NB4 (cell line): ENCODE measurements at places on chromosomes 2 and 18.

DNA sequence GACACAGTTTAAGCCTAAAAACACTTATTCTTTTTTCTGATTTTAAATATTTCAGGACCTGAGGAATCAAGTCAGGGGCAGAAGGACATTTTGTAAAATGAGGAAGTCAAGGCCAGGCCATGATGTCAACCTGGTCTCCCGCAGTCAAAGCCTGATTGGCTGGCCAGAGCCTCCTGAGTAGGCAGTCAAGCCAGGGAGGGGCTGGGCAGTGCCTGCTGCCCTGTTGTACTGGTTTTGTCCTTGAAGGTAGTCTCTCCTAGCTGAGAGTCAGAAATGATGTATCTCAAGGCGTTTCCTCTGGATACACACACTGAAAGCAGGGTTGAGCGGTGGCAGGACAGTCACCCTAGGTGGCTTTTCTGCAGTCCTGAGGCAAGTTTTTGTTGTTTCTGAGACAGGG, 19.8 kb downstream of the CCT7 start:
- DNase-seq, result peak; percentile 86

GRCh38 chr2:219642069-219642454, 14.6 kb downstream of the SLC4A3 start:
- no peak for DNase-seq

DNA sequence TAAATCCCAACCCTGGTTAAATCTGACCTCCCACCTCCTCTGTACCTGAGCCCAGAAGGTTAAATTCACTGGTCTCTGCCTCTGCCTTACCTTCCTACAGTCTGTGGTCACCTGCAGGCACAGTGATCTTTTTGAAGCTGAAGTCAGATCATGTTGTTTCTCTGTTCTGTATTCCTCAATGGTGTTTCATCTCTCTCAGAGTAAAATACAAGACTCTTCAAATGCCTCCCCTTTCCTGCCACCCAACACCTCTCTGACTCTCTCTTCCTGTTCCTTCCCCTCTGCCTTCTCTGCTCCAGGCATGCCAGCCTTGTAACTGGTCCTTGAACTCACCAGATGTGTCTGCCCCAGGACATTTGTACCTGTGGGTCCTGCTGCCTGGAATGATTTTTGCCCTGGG, 219.3 kb downstream of the UXS1 start:
- no peak for DNase-seq

DNA sequence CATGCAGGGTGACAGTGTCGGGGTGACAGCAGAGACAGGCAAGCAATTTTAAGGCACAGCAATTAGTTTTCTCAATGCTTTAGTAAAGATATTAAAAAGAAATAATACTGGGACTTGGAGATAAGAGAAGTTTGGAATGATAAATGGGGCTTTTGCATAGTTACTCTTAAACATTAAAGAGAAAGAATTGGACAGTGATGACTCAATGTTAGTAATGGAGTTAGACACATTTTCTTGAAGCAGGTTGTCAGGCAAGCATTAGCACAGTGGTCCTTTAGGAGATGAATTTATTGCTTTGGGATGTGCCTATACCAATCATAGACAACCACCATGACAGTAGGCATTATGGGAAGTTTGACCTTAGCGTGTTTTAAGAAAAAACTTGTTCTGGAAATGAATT, 228.3 kb upstream of the RAB12 start:
- DNase-seq, result no peak

DNA sequence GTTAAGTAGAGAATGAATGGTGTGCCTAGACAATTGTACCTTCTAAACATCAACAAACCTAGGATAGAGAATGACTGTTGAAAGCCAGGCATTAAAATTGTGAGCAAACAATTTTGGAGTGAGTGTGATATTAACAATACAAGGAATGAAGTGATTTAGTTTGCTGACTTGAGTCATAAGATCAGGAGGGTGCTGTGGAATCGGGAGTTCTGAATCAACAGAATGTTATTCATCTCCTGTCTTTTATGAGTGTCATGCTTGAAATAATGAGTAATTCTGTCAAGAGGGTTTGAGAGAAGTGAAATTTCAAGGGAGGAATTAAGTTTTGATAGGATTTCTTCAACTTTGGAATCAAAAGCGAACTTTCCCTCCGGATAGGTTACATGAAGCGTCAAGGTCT, 214.4 kb upstream of the DSEL start:
- no peak for DNase-seq

- DNase-seq, result peak; percentile 32
Observed at GRCh38 chr2:218161644-218162043, 5.1 kb downstream of the CXCR1 start.

- no peak for DNase-seq
Observed at GRCh38 chr2:101442667-101443061, 32.2 kb downstream of the RFX8 start.

GRCh38 chr2:48543895-48544294, 13.9 kb downstream of the STON1 start:
- no peak for DNase-seq

DNA sequence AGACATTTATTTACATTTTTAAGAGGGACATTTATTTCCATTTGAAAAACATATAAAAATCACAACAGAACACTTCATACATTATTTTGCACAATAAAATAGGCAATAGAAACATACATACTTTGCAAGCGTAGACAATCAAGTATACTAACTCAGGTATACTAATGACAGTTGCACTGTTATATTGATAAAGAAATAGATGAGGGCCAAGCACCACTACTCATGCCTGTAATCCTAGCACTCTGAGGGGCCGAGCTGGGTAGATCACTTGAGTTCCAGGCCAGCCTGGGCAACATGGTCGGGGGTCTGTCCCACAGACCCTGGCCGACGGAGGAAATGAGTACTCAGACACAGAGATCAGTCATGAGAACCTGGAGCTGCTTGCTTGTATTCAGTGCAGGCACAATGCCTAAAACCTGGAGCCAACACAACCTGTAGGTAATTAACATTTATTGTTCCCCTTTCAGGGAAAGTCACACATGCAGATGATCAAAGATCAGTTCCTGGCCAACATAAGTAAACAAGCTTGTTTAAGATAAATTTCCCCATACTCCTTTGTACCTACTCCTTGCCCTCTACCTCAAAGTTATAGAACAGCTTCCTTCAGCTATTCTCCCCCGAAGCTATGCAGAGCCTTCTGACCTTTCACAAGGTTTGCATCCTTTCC, 1960.2 kb downstream of the SUCLG1 start:
- no peak for DNase-seq

GRCh38 chr2:234863043-234863934, 88.5 kb upstream of the SH3BP4 start:
- no peak for DNase-seq

- DNase-seq, result no peak
Observed at GRCh38 chr18:57982372-57983021, 61.5 kb upstream of the NEDD4L start.

GRCh38 chr2:11145350-11145749, 9.9 kb upstream of the SLC66A3 start:
- DNase-seq, result peak; percentile 64

GRCh38 chr2:48322251-48322650, 207.7 kb upstream of the STON1 start:
- no peak for DNase-seq

- DNase-seq, result peak; percentile 48
Observed at GRCh38 chr2:196149948-196150347, 21.4 kb downstream of the STK17B start.

DNA sequence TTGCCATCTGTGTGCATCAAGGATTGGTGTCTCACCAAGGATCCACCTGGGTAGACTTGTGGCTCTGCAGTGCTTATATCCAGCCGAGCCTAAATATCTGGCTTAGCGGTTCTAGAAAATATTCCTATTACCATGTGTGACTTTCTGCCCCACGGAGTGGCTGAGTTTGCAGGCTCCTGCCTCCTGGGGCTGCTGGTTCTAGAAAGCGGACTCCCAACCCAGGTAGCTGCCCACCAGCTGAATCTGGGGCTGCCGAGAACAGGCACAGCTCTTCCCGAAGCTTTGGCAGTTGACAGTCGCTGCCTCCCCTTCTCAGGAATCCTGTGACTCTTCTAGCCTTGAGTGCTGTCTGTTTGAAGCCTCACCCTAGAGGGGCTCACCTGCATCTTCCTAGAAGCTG, 104.6 kb downstream of the TPGS2 start:
- DNase-seq, result no peak

DNA sequence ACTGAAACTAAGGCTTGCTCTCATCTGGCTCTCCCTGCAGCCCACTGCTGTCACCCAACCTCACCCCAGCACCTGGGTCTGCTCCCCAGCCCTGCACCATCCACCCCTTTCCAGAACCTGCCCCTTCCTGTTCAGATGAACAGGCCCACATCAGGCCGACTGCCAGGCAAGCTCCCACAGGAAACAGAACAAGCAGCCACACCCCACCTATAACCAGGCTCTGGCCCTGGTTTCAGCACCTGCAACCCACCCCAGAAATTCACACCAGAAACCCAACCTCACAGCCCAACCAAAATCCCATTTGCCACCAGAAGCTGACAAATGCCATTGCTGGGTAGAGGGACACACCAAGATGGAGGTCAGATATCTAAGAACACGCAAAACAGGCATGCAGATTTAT, 159.2 kb upstream of the ID2 start:
- no peak for DNase-seq

DNA sequence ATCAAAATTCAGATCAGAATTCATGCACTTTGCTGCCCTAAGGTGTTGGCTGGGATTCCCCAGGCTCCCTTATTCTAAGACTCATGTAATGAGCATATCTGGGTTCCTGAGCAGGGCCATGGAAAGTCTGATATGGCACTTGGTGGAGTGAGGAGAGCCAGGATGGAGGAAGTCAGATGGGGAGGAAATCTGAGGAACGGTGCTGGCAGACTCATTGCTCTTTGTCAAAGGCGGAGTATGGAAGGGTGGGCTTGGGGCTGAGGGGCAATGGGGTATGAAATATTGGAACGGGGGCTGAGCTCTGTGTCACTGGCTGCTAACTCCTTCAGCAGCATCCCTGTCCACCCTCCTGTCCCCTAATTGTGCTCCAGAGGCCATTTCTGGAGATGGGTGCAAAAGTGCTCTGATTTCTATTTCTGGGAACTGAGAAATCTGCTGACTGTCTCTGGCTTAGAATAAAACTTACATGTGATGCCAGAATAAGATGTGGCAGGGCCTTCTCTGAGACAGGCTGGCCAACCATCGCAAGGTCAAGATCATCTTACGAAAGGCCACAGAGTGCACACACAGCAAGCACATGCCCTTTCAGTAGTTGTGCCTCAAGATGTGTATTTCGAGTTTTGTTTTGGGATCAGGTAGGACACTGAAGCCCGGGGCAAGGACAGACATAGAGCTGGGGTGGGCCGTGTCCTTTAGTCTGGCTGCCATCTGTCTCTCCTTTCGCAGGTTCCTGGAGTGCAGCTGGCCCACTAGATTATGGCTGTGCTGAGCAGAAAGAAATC, 480.0 kb upstream of the HS6ST1 start:
- DNase-seq, result no peak

DNA sequence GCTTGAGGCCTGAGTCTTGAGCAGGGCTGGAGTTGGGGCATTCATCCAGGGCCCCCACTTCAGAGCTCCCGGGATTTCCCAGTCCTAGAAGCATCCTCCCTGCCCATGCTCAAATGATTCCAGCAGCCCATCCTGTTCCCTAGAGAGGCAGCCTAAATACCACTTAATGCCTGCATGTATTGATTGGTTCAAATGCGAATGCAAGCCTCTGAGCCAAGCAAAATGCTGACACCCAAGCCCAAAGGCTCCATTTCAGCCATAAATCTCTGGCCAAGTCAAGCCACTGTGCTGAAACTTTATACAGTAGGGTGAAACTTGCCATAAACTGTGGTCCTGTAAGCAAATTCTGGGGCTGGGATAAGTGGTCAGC, 279.8 kb downstream of the CLIP4 start:
- DNase-seq, result no peak

- DNase-seq, result no peak
Observed at GRCh38 chr2:10371441-10372196, 68.9 kb downstream of the HPCAL1 start.

DNA sequence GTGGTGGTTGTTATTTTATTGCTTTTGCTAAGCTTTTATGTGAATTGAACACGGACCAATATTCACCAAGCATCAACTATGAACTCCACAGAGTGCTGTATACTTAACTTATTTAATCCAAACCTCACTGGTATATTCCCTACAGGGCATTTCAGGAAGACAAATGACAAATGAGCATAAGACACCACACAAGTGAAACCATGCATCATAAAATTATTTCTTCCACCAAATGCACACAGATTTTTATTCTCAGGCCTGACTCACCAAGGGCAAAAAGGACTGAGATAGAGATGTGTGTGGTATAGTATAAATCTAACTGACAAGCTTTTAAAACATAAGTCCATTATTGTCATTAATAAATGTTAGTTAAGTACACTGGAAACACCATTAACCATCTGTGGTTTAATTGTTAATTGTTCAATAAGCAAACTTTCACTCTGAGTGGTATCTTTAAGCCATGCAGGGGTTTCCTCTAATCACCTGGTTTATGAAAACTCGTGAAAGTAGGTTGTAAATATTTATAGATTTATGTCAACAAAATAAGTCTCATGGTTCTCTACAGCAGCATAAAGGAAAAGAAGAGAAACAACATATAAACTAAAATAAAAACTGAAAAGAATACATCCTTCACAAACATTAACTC, 77.6 kb upstream of the CRIM1 start:
- DNase-seq, result no peak

GRCh38 chr2:196170213-196170605, 1.2 kb downstream of the STK17B start:
- DNase-seq, result peak; percentile 86

DNA sequence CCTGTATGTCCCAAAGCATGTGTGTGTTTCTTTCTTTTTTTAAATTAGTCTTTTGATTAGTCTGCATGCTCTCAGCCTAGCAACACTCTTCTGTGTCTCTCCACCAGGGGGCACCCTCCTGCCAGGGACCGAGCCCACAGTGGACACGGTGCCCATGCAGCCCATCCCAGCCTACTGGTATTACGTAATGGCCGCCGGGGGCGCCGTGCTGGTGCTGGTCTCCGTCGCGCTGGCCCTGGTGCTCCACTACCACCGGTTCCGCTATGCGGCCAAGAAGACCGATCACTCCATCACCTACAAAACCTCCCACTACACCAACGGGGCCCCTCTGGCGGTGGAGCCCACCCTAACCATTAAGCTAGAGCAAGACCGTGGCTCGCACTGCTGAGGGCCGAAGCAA, 93.8 kb downstream of the NRP2 start:
- DNase-seq, result peak; percentile 74

- DNase-seq, result no peak
Observed at GRCh38 chr2:19648583-19648982, 253.2 kb downstream of the TTC32 start.

- no peak for DNase-seq
Observed at GRCh38 chr2:184203661-184204060, 394.7 kb upstream of the ZNF804A start.

DNA sequence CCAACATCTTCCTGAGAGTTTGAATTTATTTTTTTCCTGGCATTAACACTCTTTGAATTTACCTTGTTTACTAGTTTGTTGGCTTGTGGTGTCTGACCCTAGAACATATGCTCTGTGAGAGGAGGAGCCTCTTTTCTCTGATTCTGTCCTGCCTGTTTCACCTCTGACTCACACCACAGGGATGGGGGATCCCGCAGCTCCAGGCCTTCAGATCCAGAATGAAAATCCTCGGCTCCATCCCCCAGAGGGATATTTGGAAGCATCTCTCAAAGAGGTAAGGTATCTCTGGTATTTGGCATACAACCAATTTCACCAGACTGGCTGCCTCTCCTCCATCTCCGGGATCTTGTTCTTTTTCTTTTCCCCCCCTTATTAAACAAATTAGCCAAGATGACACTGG, 104.7 kb downstream of the GPR39 start:
- no peak for DNase-seq

- DNase-seq, result no peak
Observed at GRCh38 chr18:73768043-73768442, 379.6 kb downstream of the FBXO15 start.
